Astrocyte of the spinal cord (primary cell): ENCODE measurements at places on chromosomes 4 and X.

DNA sequence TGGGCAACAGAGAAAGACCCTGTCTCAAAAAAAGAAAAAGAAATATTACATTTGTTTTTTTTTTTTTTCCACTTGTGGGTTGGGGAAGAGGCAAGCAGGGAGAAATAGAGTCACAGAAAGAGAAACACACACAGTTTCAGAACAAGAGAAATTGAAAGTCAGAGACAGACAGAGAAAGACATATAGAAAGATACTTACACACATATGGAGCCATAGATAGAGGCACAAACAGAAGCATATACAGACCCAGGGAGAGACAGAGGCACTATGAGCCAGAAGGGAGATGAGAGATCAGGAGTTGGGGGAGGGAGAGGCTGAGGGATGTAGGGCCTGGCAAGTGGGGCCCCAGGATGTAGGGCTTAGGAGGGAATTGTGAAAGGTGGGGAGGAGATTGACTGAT, 55.2 kb upstream of the GIMD1 start:
- DNase-seq, result no peak

- peak; percentile 98 for DNase-seq
Measured at GRCh38 chr4:16140879-16141249, 57.0 kb upstream of the PROM1 start.

- peak; percentile 20 for DNase-seq
Measured at GRCh38 chr4:78297116-78297800, 240.1 kb downstream of the FRAS1 start.

GRCh38 chr4:106269711-106270110, 46.3 kb downstream of the TBCK start:
- no peak for DNase-seq

DNA sequence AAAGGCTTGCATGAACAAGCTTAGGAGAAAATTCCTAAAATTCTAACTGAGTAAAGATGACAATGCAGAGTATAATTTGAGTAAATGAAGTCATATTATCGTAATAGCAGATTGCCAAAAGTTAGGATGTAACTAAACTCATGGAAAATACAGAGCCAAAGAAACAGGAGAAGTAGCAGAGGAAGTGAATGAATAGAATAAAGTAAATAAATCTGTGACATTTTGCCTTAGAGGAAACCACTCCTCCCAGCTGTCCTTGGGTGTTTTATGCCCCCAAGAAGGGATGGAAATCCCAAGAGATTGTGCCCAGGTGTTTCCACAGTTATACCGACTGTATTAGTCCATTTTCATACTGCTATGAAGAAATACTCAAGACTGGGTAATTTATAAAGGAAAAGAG, 1.9 kb upstream of the BMX start:
- DNase-seq, result no peak

- DNase-seq, result peak; percentile 62
Measured at GRCh38 chrX:69615779-69616456, at the start of gene EDA. Gene EDA (plus strand): TSS chrX:69616113.

DNA sequence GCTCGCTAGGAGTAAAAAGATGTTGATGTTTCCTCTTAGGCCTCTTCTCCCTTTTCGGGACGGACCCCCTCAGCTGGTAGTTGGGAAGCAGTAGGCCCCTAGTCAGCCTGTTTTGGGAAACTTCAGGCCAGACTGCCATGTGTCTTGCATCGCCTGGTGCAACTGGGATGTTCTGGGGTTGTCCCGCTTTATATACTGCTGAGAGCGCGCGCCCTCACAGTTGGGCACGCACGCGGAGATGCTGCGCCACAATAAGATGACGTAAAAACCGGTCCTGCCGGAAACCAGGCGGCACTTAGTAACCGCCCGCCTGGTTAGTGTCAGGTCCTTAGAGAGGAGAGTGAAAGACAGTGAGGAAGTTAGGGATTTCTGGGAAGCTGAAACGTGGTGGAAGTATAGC, 231.3 kb upstream of the CT83 start:
- no peak for DNase-seq

GRCh38 chr4:170662250-170662649, 572.5 kb upstream of the AADAT start:
- DNase-seq, result no peak

DNA sequence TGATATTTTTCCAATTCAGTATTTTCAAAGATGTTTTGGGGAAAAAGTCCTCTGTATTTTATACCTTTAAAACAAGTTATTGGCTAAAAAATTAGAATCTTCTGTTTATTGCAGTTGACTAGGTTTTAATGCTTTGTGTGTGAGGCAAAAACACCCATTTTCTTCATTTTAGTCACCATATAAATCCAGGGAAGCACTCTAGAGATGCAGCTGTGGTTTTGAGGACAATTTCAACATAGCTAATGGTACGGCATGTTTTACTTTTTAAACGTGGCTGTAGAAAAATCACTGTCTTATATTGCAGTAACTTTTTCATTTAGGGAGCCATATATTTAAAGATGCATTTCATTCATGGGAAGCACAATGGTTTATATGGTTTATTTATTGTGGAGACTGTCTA, 129.1 kb upstream of the PITX2 start:
- no peak for DNase-seq

DNA sequence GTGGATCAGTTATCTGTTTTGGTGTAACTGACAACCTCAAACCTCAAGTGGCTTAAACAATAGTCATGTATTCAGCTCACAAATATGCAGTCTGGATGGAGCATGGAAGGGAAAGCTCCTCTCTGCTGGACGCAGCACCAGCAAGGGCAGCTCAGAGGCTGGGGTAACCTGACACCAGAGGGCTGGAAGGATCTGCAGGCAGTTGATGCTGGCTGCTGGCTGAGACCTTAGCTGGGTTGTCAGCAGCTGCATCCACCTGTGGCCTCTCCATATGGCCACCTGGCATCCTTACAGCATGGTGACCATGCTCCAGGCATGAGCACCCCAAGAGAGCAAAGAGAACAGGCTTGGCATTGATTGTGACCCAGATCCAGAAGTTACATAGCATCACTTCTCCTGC, 46.7 kb downstream of the ENPP6 start:
- DNase-seq, result peak; percentile 60

DNA sequence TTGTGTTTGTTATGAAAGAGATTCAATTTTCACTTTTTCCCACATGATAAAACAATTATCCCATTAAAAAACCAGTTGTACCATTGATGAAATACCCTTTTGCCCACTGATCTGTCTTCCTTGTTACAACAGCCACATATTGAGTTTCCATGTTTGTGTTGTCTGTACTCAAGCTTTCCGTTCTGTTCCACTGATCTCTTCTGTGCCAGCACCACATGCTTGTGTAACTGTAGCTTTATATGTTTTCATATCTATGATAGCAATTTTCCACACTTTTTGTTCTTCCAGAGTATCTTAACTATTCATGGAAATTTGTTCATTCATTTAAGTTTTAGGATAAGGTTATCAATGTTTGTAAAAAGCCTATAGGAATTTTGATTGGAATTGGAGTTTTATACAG, 24.3 kb upstream of the RELL1 start:
- DNase-seq, result no peak

DNA sequence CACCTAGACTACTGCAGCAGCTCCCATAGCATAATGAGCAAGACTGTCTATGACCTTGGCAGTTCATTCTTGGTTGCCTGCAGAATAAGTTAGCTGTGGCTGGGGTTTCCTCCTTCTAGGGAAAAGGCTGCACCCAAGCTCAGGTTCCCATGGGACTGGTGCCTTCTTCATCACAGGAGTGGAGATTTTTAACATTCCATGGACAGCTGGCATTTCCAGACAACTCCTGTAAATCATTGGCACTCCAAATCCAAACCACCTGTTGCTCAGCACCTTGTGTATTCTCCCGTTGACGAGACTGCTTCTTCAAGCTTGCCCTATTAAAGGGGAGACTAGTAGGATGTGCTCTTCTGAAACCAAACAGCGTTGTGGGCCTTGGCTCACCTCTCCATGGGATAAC, 7.8 kb upstream of the NUP54 start:
- no peak for DNase-seq

DNA sequence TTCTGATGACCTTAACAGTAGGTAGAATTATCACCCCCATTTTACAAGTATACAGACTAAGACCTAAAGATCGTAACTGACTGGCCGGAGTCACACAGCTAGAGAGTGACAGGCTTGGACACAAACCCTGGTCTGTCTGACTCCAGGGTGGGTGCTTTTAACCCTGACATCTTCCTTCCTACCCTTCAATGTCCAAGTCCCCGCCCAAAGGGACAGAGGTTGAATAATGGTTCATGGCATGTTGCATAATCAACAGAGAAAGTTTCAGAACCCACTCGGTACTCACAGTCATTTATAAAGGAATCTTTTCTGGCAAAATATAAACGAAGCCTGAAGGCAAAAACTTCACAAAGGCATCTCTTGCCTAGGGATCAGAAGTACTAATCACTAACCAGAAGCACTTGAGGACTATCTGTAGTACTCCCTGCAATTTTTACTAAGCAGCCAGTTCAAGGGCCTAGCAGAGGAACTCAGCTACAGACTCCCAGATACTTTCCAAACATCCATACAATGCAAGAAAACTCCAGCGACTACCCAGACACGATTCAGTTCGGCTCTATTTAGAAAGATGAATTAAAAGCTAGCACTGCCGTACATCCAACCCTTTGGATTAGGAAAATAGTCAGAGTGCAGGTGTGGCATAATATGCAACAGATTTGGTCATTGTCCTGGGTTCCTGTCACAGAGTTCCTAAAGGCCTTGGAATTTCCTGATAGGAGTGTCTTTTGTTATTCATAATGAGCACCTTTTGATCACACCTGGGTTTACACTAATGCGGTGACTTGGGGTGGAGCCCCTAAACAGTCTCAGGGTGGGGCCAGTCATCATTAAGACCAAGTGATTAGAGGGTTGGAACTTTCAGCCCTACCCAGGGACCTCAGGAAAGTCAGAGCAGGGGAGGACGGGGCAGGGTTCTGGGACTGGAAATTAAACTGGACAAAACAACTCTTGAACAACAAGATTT, 44.0 kb downstream of the RELL1 start:
- no peak for DNase-seq

DNA sequence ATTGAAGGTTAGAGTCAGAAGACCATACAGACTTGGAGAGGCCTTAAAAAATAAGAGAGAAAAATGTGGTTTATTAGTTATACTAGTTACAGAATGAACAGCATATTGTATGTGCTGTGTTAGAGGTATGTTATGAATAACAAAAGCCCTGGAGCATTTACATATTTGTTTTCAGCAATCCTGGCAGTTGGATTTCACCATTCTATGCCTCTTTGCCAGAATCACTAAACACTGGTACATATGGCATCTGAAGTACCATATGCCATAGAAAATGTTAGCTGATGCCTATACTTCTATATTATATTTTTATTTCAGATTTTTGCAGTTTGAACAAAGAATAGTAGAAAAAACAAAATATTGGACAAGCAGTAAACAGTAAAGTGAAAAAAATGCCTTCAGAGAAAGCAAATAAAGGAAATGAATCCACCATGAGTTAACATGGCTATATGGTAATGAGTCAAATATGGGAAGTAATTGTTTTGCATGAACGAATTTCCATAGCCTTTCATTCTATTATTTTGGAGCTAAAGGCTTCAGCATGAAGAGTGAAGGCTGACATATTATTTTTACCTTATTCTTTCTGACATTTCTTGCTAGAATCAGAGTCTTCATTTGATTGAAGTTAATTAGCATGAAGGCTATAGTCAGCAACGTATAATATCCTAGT, 41.9 kb upstream of the PRDM8 start:
- DNase-seq, result no peak

- DNase-seq, result no peak
Measured at GRCh38 chr4:83387476-83388312, 53.0 kb upstream of the HPSE start.

- DNase-seq, result peak; percentile 69
Measured at GRCh38 chr4:41212616-41213203, 1.6 kb downstream of the APBB2 start.

DNA sequence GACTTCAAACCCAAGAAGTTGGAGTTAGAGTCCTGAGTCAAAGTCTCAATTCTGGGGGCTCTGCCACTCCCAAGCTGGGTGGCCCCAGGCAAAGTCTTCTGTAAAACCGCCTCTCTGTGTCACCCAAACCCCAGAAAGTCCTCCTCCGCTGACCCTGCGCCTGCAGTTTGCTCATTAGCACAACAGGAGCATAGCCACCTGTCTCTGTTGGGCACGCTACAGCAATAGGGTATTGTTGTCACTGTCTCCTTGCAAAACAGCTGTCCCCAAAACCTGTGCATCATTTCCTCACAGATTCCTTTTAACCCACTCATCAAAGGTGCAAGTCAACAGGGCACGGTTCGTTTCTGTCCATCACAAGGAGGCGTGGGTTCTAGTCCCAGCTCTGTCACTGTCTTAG, 8.0 kb upstream of the DGAT2L6 start:
- DNase-seq, result no peak

DNA sequence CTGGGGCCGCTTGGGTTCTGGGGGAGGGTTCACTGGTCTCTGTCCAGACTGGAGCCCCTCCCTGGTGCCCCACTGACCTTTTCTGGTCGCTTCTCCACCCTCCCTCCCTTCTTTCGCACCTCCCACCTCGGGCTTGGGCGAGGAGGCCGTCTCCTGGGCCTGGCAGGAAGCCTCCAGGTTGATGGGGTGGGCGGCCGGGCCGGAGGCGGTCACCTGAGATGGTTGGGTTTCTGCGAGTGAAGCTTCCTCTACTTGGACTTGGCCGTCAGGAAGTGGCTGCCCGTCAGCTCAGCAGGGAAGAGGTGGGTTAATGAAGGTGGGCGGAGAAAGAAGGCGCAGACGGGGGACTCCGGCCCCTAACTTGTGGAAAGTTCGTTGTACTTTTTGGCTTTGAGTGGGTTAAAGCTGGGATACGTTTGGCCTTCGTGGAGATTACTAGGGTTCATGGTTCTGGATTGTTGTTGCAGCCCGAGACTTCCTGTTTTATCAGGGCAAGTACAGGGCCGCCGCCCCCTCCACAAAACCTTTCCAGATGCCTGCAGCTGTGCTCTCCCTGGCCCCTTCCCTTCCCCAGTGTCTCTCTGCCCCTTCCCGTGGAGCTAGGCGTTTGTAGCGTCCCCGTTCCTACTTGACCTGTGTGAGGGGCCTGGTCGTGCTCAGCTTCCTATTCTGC, 1.2 kb downstream of the AKAP17A start:
- DNase-seq, result no peak

- peak; percentile 42 for DNase-seq
Measured at GRCh38 chrX:109856974-109857373, 123.9 kb upstream of the ACSL4 start.

DNA sequence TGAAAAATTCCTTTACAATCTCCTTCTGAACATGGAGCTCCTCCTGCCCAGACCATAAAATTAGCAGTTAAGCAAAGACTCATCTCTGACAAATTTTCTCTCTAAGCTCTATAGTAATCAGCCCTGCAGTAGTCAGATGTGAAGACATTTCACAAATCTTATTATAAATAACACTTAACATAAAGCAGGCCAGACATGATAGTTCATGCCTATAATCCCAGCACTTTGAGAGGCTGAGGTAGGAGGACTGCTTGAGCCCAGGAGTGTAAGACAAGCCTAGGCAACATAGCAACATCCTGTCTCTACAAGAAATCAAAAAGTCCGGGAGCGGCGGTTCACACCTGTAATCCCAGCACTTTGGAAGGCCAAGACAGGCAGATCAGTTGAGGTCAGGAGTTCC, 29.9 kb downstream of the TRMT2B start:
- DNase-seq, result no peak
